ENCODE measurements at places on chromosomes 1 and 21.
A peak's percentile ranks its signal among the peaks of the same experiment; 100 is the strongest.

GRCh38 chr21:35981514-35982070 lies 78.7 kb downstream of the SETD4 start:
- no peak for DNase-seq

- no peak for DNase-seq
Measured at GRCh38 chr1:233916706-233917105, 12.2 kb downstream of the SLC35F3 start.

DNA sequence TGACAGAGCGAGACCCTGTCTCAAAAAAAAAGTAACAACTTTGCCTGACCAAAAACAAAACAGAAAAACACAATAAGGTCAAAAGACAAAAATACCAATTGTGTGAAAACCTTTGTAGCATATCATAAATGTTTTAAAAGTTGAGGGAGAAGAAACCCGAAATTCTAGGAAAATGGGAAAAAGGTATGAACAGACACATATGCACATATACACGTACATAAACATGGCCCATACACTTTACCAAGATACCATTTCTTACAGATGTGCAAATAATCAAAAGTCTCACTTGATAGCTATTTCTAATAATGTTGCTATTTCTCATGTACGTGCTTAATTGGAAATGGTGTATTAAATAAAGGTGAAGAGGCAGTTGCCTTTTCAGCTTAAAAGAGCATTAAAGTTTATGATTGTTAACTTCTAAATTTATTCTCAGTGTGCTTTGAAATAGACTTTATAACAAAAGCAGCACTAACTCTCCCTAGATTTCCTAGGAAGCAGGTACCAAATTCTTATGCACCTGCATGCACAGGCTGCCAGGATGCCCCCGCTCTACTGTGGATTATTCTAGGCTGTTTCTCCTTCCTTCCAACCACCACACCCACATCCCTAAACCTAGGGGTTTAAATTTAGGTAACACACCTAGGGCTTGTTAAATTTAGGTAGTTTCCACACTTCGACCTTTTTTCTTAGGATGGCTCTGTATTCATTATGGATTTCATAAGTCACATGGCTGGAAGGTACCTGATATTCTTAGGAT lies 33.8 kb downstream of the ADARB1 start:
- no peak for DNase-seq

GRCh38 chr1:21239221-21239620 lies 51.0 kb downstream of the ECE1 start:
- DNase-seq = no peak

GRCh38 chr1:211420389-211420788 lies 71.6 kb downstream of the RD3 start:
- DNase-seq = no peak

GRCh38 chr1:52253421-52253820 lies 111.5 kb downstream of the ZFYVE9 start:
- DNase-seq = no peak

- no peak for DNase-seq
Measured at GRCh38 chr1:12486401-12487005, 131.5 kb downstream of the DHRS3 start.

DNA sequence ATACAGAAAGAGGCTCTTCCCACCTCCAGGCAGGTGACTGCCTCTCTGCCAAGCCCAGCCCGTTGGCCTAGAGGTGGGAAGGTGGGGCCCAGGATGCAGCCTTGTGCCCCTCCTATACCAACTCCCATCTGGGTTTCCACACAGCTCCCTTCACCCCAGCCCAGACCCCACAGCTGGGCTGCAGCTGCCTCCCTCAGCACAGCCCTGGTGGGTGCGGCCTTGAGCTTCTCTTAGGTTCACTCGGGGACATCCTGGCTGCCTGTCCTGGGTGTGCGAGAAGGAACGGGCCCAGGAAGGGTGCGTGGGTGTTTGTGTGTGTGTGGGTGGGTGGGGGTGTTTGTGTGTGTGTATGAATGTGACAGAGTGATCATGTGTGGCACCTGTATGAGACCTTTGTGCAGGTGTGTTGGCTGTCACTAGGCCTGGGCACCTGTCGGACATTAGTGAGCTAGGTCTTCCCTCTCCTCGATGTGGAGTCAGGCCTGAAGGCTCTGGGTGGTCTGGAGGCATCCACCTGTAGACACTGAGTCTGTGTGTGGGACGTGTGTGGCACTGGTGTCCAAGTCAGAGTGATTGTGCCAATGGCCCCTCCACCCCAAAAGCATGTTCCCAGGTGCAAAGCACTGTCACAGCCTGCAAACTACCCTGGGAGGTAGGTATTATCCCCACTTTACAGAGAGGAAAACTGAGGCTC lies 30.7 kb downstream of the FOXO6 start:
- peak; percentile 57 for DNase-seq

DNA sequence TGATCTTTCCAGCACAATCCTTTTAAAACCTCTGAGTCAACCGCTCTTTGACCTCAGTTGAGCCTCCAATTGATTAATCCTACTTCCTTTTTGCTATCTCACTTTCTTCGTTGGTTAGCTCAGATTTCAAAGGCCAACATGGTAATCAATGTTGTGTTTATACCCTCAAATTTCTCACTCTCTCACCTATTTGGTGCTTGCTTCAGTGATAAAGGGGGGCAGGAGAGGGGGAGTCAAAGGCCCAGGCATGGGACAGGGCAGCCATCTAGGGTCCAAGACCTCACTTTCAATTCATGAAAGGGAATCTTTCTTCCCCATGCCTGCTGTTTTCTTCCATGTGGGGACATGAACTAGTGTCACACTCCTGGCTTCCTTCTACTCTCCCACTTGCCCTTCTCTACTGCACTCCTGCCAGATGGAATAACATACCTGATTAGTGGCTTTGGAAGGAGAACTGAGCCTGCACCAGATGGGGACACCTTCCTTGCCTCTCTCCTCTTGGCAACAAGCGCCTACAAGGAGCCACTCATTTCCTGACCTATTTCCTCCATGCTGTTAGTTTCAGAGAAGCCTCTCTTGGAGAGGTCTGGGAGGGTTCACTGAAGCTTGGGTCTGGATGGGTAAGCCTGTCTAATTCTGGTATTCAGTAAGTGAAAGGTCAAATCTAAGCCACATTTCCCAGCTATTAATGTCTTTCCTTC lies 73.3 kb upstream of the ARHGAP29 start:
- no peak for DNase-seq

- peak; percentile 65 for DNase-seq
Measured at GRCh38 chr1:50978852-50979781, 9.1 kb downstream of the CDKN2C start.

DNA sequence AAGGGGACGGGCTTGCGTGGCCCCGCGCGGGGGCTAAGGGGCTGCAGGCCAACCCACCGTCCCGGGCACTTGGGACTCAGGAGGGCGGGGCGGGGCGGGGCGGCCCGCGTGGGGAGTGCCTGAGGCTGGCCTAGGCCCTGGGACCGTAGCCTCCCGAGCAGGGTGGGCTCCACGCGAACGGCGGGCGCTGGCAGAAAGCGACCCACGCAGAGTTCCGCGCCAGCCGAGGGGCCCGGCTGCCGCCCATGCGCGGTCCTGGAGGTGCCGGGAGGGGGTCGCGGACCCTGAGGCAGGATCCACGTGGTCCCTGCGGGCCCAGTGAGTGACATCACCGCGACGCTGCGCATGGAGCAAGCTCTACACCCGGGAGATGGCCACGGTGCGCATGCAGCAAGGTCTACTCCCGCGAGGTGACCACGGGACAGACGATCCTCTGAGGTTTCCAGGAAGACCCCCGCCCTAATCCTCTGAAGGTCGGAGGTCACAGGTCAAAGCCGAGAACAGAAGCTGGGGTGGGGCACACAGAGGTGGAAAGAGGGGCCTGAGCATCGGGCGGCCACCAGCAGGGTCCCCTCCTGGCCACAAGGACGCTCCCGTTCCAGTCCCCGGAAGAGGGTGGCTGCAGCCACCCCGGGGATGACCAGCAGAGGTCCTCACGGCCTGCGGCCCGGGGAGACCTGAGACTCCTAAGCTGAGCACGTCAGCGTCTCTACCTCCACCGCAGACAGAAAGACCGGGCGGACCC lies 13.5 kb upstream of the SLC19A1 start:
- DNase-seq = peak; percentile 62

DNA sequence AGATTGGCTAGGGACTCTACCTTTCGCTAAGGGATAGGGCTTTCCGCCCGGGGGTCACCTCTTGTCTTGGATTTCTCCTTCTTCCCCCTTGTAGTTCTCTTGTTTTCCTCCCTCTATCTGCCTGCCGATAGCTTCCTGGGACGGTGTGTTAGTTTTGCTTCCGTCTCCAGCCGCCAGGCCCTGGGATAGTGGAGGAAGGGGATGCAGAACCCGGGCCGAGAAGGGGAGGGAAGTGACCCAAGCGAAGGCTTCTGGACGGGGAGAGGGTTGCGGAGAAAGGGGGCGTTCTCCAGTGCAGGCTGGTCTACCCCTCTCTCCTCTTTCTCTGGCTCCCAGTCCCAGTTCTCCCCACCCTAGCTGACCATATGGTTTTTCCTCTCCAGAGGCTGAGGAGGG lies 871 bp downstream of the TUFT1 start:
- DNase-seq = no peak

DNA sequence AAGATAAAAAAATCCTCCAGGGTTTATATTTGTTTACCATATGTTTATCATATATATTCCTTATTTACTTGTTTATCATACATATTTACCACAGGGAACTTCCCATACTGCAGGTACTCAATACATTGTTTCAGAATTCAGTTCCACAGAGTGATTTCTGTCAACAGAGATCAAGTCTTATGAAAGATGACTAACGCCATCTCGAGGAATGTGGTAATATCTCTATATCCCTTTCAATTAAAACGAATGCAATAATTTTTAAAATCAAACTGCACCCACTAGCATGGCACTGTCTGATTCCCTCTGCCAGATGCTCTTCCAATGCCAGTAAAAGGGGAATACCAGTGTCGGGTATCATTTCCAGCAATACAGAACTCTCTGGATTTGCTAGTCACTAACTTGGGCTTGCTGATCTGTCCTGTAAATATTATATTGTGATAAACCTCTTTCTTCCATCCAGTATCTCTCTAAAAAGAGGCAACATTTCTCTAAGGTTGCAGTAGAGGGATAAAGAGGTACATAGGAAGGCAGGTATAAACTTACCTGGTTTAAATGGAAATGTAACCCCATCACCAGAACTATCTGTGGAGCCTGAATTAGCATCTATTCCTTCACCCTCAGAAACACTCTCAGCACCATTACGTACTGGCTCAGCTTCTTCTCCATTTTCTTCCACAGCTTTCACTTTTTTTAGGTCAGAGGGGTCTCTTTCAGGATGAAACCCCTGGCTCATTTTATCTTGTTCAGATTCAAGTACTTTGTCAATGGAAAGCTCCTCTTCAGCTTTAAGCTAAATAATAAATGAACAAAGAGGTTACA lies 112.3 kb upstream of the HP1BP3 start:
- DNase-seq = no peak

- DNase-seq = no peak
Measured at GRCh38 chr1:74780594-74780993, 47.6 kb downstream of the TYW3 start.

DNA sequence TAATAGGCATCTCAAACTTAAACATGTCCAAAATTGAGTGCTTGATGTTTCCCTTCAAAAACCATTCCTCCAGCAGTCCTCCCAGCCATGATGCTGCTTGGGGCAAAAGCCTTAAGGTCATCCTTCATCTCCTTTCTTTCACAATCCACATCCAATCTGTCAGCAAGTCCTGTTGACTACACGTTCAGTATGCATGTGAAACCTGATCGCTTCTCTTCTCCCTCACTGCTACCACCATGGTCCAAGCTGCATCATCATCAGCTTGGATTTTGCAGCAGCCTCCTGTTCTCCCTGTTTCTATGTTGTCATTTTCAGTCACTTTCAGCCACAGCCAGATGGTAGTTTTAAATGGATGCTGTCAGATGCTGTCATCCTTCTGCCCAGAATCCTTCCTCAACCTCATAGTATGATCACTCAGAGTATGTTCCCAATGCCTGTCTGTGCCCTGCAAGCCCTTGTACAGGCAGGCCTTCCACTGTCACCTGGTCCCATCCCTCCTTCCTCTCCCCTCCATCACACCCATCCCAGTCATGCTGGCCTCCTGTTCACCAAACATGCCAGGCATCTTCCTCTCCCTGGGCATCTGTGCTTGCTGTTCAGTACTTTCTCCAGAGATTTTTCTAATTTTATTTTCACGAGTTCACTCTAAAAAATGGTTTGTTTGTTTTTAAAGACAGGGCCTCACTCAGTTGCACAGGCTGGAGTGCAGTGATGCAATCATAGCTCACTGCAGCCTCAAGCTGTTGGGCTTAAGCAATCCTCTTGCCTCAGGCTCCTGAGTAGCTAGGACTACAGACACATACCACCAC lies 66.0 kb downstream of the SYDE2 start:
- no peak for DNase-seq

DNA sequence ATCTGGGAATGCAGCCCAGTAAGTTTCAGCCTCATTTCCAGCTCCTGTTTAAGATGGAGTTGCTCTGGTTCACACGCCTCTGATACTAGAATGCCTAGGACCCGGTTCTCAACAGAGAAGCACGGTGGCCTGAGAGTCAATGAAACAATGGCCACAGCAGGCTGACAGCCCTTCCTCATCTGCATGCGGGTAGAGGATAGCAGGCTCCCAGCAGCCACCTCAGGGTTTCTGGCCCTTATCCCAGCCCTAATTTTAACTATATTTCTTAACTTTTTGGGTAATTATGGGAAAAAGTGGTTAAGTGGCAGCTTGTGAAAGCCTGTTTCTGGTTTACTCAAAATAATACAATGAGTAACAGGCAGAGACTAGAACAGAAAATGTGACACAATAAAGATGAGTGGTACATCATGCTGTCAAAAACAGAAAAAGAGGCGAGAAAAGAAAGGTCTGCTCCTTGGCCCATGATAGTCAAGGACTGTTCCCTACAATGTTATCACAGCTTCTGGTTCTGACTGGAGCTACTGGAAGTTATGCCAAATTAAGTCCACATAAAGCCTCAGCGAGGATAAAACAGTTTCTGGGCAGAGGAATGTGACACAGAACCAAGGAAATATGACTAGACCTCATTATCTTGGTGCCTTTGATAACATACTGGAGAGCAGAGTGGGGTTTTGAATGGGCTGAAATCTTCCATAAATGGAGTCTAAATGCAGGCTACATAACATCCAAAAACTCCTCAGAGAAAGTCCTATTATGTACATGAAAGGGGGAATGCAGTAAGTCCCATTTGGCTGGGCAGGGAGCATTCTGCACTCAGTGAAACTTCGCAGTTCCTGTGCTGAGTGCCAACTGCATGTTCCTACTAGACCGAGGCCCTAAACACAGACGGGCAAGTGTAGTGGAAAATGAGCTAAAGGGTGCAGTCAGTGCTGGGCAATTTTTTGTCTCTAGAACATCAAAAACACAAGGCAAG lies 92.1 kb downstream of the NIBAN1 start:
- DNase-seq = no peak

DNA sequence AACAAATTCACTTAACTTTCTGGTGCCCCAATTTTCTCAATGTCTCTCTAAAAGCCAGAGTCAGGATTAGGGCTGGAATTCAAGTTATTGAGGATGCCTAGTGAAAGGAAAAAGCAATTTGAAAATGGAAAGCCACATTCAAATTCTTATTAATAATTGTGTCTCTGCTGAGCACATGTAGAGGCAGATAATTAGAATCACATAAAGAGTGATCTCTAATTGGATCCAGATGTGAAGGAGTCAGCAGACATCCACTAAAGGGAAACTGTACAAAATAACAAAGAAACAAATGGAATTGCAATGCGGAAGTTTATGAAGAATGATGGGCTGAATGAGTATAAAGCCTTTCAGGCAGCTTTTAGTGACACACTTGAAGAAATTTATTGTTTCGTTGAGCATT lies 482.6 kb downstream of the TTLL7 start:
- no peak for DNase-seq
